ENCODE measurements at places on chromosomes 5 and 9.

DNA sequence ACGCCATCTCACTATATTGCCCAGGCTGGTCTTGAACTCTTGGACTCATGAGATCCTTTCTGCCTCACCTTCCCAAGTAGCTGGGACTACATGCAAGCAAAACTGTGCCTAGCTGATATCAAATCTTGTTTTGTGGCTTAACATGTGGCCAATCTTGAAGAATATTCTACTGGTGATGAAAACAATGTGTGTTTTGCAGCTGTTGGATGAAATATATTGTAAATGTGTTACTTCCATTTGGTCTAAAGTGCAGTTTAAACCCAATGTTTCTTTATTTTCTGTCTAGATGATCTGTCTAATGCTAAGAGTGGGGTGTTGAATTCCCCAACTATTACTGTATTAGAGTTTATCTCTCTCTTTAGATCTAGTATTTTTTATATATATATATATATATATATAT, 73.1 kb downstream of the RNF130 start:
- no peak for DNase-seq

DNA sequence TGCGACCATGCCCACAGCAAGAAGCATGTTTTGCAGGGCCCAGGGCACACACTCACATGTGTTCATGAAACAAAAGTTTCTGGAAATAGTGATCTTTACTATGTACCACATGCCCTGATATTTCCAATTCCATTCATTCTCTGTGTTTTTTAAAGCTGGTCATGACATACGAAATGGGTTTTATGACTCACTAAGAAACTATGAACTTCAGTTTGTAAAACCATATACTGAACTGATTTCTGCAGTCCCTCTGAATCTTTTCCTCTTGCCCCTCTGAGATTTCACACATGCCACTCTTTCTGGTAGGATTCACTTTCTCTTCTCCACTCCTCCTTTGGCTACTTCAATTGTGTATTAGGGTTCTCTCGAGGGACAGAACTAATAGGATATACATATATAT, 416.1 kb upstream of the TRPC7 start:
- DNase-seq = no peak

DNA sequence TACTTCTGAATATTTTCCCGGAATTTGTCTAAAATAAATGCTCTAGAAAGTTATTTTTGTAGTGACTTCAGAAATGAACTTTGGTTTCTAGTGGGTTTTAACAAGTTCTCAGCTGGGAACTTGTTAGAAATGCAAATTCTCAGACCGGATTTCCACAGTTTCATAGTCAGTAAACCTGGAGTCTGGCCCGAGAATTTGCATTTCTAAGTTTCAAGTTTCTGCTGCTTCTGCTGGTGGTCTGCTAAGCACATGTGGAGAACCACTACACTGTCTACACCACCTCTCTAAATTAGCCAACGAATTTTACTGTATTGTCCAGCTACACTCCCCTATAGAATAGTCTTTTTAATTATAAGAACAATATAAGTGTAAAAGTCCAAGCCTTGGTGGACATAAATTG, 208.0 kb downstream of the CHSY3 start:
- DNase-seq = no peak

DNA sequence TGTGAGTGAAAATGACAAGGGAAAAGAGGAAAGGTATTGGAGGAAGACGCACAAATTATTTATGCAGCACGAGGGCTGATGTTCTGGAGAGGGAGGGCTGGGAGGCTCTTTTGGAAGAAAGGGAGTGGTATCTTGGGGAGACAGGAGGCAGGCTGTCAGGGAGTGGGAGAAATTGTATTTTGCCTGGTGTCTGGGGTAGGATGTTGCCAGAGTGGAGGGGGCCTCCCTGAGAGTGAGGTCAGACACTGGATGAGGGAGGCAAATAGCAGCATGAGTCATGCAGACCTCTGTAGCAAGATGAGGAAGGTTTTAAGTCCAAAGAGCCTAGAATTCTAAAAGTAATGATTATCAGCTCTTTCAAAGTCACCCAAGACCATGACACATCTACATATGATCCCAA, 158.0 kb downstream of the DMRT2 start:
- no peak for DNase-seq

GRCh38 chr9:89368978-89369377, 50.7 kb downstream of the SECISBP2 start:
- DNase-seq = no peak

DNA sequence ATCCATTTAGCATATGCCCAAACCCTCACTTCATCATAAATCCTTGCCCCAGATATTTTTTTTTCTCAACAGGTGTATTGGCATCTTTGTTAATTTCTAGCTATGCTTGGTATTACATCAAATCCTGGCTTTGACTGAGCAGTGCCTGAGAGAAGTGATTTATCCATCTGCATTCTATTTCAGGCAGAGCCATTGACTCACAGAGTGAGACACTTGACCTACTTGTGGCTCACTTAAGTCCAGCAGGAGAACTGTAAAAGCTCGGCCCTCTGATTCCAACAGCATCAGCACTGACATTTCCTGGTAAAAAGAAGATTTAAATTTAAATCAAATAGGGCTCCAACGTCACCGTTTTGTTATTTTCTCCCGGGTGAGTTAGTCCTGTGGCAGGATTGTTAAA, 93.4 kb downstream of the PLK2 start:
- no peak for DNase-seq

- no peak for DNase-seq
Measured at GRCh38 chr5:189976-190365, 1.3 kb upstream of the LRRC14B start.

DNA sequence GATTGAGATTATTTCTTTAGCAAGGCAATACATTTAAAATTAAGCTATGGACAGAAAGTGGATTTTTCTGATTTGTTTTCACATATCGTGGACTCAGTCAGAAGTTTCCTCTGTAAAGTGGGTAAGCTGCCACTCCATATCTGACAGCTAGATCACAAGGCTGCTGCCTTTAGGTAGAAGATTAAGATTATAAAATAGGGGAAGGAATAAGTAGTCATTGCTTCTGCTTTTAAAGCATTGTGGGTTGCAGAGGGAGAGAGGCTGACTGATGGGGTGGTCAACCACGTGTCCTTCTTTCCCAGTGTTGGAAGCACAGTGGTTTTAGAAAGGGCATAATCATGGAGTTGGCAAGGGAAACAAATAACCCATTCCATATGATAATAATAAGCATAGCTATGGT, 74.3 kb upstream of the MOCS2 start:
- DNase-seq = no peak

DNA sequence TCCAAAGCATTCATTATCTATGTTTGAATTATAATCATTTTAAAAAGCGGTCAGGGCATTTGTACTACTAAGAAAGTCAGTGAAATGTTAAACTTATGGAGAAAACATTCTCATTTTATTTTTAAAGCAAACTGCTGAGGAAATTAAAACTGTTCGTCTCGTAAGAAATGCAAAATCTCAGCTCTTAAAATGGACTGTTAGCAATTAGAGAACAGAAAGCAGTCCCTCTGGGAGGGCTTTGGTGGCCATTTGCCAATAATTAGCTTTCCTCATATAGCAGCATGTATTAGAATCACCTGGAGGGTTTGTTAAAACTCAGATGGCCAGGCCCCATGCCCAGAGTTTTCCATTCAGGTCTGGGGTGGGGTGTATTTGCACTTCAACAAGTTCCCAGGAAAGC, 120.7 kb upstream of the RASEF start:
- no peak for DNase-seq

DNA sequence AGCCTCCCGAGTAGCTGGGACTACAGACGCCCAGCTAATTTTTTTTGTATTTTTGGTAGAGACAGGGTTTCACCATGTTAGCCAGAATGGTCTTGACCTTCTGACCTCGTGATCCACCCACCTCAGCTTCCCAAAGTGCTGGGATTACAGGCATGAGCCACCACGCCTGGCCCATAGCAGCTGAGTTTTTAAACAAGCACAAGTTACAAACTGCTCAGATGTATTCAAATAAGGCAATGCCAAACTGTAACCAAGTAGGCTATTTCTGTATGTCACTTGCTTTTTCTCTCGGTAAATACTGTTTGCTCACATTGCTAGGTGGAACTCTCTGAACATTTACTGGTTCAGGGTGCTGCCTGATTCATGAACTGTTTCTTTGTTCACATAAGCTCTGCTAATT, 799.3 kb upstream of the NUDT12 start:
- no peak for DNase-seq

DNA sequence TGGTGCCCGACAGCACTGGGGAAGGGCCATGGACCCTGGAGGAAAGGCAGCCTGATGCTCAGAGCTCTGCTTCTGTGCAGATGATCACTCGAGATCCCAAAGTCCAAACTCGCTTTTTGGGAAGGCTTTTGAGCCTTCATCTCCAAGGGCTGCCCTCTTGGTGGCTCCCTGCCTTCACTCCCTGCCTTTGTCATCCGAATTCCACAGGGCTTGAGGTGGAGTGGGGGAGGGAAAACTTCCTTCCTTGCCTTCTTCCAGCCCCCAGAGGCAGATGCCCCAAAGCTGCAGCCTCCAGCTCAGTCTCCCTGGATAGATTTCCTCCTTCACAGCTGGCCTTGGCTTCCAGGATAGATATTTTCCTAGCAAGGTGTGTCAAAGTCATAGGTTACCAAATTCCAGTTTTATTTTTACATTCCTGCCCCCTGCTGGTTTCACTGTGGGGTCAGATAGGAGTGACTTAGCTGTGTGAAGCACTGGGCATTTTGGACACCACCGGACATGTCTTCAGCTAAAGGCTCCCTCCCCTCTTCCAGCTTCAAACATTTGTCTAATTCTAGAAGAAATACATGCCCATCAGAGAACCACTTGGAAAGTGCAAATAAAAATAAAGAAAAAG, 268.2 kb downstream of the HSPA4 start:
- no peak for DNase-seq

DNA sequence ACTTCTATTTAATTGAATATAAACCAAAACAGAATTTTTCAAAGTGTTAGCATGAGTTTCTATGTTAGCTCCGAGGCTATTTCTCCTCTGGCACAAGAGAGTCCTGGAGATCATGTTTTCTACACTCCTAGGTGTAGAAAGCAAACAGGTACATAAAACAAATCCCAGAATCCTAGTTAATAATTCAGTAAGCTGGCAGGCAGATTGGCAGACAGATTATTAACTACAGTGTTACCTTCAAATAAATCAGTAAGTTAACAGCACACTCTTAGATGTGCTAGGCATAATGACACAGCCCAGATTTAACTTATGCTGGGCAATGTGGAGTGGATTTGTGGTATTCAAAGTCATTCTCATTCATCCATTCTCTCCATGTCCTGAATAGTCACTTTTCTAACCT, 282.8 kb upstream of the RPS23 start:
- DNase-seq = no peak

- DNase-seq = no peak
Measured at GRCh38 chr5:124839371-124839998, 93.0 kb upstream of the ZNF608 start.

GRCh38 chr5:173954671-173955521, 34.1 kb upstream of the C5orf47 start:
- no peak for DNase-seq

DNA sequence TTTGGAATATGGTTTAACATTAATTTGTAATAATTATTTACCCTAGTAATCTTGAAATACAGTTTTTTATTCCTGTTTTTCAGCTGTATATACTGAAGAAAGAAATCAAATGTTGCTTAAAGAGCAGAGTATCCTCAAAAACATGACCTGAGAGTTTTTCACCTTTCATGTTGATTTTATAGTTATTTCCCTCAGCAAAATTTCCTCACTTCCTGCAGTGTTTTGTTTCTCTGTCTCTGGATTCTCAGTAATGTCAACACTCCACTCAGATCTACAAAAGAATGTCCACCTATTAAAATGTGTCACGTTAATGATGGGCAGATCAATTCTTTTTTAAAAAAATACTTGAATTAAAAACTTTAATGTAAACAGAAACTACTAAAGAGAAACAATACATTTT, 398.3 kb downstream of the ANXA1 start:
- DNase-seq = no peak

Measured in GM13977 (cell line).